ENCODE measurements at places on chromosomes 1 and 21.

DNA sequence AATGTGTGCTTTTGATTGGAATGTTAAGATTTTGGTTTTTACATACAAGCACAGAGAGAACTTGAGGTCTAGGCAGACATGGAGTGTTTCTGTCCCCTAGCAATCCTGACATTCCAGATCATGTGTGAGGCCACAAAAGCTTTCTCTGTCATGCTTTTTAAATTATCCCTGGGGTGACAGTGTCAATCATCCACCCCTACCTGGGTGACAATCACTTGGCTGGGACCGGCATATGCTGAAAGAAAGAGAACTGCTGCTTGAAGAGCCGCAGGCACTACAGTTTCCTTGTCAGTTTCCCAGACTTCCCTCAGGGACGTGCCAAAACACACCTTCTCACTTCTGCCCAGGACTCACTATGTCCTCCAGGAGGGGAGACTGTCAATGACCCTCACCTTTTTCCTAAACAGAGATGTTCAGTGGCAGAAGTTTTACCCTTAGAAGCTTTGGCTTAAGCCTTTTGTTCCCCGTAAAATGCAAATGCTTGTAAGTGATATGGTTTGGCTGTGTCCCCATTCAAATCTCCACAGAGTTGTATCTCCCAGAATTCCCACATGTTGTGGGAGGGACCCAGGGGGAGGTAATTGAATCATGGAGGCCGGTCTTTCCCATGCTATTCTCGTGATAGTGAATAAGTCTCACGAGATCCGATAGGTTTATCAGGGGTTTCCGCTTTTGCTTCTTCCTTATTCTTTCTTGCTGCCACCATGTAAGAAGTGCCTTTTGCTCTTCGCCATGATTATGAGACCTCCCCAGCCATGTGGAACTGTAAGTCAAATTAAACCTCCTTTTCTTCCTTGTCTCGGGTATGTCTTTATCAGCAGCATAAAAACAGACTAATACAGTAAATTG is 217.4 kb downstream of the FGGY start:
- no peak for DNase-seq

GRCh38 chr1:26500488-26501175 is 28.4 kb downstream of the HMGN2 start:
- DNase-seq: peak; percentile 82

GRCh38 chr1:97384294-97384968 is 536.4 kb downstream of the DPYD start:
- DNase-seq: peak; percentile 81

DNA sequence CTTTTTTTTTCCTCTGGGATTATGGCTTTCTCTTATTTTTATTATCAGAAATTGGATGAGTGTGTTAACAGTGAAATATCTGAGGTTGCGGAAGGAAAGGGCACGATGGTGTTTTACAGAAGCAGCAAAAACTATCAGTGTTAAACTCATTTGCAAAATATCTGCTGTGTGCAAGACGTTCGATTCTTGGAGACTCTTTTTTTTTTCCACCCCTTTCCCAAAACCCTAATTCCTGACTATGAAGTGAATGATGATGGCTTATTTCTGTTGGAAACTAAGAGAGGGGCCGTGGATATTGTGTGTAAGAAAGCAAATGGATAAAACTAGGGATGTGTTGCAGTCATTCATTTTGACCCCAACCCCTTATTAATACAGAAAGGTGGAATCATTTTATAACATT is 677 bp downstream of the NCAM2 start:
- DNase-seq: no peak

GRCh38 chr1:96552451-96552850 is 169.1 kb upstream of the PTBP2 start:
- DNase-seq: no peak

Measured in kidney tubule cell (primary cell).